ENCODE measurements at places on chromosomes 5 and 9.

- no peak for DNase-seq
Measured at GRCh38 chr5:151721812-151722391, 35.2 kb upstream of the SPARC start.

DNA sequence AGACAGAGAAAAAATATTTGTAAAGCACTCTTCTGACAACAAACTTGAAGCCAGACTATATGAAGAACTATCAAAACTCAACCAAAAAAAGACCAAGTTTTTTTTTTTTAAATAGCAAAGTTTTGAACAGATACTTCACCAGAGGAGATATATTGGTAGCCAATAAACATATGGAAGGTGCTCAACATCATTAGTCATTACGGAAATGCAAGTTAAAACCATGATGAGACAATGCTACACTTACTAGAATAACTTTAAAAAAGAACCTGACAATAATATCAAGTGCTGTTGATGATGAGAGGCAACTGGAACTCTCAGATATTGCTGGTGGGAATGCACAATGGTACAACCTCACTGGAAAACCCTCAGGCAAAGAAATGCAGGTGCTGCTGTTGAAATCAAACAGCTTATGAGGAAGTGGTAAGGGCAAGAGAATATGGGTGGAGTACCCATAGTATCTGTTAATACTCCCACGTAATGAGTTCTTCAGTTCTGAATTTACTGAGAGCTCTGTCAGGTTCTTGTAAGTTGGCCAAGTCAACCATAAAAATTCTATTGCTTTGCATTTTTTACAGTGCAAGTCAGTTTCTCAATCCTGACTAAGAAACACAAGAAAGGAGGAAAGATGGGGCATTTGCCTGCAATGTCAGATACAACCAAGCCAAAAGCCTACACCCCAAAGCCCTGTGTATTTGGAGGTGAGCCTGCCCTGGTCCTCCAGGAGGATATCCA is 87.3 kb upstream of the GNAQ start:
- DNase-seq, result peak; percentile 61

DNA sequence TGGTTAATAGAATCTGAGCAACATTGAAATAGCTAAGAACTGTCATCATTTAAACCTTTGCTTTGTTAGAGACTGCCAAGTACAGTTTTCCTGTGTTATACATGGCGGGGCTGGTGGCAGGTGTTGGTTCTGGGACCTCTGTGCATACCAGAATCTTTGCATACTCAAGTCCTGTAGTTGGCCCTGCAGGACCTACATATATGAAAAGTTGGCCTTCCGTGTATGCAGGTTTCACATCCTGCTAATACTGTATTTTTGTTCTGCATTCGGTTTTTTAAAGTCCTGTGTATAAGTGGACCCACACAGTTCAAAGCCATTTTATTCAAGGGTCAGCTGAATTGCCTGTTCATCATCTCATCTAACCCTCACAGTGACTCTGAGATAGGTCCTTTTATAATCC is 36.4 kb downstream of the LARP1 start:
- no peak for DNase-seq

DNA sequence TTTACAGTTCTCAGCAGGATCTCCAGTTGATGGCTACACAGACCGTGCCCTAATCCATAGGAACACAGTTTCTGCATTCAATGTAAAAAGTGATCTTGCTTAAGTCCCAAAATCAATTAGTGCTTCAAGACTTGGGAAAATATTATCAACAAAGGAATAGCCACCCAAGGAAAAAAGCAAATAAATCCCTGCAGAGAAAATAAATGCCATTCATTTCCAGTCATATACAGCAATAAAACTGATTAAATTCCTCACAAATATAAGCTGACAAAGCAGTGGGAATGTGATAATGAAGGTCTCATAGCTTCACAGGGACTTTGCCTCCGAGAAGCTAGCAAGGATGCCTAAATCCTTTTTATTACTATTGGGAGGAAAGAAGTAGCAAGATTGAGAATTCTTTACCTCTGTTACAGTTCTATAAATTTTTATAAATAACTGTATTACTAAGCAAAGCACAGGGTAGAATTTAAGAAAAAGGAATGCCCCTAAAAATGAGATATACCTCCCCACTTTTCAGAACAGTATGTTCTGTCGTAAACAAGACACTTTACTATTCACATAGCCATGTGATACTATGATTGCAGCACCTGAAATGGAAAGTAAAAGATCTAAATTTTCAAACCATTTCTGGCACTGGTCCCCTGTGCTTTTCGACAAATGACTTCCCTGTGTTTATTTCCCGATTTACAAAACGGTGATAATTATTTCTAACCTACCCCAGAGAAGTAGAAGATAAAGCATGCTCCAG is 59.8 kb downstream of the ARSB start:
- no peak for DNase-seq

- peak; percentile 61 for DNase-seq
Measured at GRCh38 chr5:8756498-8757084, 789.3 kb downstream of the SEMA5A start.

- no peak for DNase-seq
Measured at GRCh38 chr5:72464071-72464470, 43.1 kb downstream of the ZNF366 start.

DNA sequence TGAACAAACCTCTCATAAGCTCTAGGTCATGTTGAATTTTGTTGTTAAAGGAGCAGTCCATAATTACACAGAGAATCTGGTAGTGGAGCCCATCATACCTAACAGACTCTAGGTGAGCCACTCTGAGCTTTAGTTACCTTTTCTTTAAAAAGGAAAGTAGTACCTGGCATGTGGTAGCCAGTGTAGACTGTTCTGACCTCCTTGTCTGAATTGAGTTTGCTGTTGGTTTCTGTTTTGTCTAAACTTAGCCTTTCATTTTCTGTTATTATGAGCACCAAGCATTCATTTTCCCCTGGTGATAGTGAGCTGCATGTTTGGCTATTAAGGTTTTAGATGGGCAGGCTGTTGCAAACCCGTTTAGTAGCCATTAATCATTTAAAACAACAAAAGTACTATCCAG is 112.2 kb downstream of the MAST4 start:
- no peak for DNase-seq

DNA sequence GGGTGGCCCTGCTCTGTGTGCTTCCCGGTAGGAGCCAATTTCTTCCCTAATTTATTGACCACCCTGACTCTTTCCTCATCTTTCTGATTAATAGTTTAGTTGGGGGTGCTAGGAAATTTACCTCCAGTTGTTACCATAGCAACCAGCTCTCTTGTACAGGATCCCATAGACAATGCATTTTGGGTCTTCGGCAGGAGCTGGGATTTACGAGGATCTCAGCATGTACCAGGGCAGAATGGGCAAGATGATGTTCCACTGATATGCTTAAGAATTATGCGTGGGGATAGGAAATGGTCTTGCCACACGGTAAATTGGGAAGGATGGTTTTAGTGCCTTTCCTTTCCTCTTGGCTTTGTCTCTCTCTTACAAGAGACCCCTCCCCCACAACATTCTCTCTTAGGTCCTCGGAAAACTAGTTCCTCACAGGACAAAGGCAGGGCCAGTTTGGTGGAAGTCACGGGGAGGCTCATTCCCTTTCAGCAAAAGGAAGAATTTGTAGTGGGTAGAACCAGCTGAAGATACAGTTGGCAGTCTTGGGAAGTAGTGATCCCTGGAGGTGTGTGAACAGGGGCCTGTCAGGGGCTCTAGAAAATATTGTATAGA is 133.4 kb upstream of the SHB start:
- DNase-seq, result no peak

GRCh38 chr5:11801061-11801460 is 103.2 kb downstream of the CTNND2 start:
- DNase-seq, result no peak

DNA sequence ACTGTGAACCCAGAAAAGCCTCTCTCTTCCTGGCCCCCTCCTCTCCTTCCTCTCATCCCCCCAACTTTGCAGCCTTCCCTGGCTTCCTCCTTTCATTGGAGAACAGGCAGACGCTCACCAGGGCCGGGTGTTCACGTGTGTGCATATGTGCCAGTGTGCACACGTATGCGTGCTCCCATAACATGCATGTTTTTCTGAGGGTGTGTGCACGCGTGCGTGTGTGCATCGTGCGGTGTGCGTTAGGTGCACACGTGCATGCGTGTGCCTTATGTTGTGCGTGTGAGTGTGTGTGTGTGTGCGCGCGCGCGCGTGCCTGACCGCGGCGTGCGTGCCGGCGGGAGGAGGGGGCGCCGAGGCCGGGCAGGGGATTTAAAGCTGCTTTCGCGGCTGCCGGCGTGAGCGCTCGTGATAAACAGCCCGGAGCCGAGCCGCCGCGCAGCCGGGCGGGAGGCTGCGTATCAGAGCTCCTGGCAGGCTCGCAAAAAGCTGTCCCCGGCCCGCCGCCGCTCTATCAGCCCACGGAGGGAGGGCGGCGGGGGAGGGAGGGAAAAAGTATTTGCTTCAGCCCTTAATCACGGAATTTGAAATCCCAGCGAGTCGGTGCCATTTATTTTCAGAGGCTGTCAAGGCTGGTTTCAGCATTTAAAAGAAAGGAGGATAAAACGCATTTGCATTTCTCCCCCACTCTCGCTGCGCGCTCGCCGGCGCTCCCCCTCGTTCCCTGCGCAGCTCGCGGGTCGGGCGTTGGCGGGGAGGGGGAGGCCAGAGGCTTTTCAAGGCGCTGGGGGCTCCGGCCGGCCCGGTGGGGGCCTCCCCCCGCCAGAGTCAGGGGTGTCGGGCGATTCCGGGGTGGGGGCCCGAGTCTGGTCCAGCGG is 183.9 kb downstream of the C9orf50 start:
- DNase-seq, result peak; percentile 47

DNA sequence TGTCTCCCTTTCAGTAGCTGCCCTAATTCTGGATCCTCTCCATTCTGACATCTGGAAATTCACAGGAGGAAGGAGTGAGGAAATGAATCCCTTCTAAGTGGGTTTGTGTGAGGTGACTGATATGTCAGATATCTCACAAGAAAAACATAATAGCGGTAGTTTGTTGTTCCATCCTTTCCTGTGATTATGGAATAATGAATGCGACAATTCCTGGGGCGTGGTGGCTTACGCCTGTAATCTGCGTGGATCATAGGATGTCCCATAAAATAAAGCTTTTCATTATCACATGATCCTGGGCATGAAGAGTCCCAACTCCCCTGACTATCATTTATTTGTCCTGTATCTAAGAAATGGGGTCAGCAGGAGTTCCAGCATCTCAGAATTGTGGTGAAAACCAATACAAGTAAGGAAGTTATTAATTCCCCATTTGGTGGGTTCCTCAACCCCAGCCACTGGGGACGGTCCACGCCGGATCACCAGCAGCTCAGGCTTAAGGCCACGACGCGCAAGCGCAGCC is 375 bp upstream of the C5orf24 start:
- peak; percentile 48 for DNase-seq

DNA sequence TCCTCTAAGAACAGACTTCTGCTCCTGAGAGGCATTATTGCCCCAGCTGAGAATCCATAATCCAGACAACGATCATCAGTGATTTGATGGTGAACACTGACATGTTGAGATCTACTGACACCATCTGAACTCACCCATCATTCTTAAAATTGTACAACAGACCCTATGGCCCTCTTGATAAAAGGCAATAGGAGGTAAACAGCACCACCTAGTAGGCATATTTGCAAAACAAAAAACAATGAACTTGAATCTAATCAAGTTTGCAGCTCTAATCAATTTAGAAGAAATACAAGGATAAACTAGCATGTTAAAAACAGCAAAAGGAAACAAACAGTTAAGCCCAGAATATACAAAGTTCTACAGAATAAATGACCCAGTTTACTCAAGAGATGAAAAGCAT is 89.6 kb downstream of the SFXN1 start:
- DNase-seq, result no peak

GRCh38 chr5:1378096-1378495 is 33.2 kb upstream of the CLPTM1L start:
- no peak for DNase-seq

- DNase-seq, result no peak
Measured at GRCh38 chr5:56746553-56747339, 68.6 kb upstream of the MAP3K1 start.

- DNase-seq, result no peak
Measured at GRCh38 chr5:80487444-80487828, 464 bp upstream of the FAM151B start.

DNA sequence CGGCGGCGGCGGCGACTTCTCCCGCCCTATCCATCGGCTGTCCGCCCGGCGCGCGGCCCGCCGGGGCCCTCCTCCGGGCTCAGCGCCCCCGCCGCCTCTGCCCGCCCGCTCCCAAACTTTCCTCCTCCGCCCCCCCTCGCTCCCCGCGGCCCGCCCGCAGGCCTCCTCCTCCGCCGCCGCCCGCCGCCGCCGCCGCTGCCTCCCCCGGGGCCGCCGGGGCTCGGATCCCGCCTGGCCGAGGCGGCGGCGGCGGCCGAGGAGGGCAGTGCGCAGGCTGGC is 460 bp upstream of the PBX3 start:
- DNase-seq, result no peak

- DNase-seq, result no peak
Measured at GRCh38 chr9:91180240-91180929, 181.3 kb downstream of the AUH start.

DNA sequence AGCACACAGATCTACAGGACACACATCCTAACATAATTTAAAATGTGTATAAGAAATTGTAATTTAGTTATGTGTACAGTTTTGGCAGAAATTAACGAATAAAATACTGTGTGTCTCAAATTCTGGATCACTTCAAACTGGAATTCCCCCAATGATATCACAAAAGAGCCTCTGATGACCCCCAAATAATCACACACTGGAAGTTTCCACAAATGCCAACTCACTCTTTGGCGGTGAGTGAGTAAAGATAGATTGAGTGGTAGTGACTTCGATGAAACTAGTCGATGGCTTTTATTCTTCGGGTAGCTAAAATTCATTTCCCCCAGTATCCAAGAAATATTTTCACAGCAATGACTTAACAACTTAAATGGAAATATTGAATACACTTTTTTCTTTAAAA is 2.2 kb downstream of the ZNF366 start:
- no peak for DNase-seq

- no peak for DNase-seq
Measured at GRCh38 chr5:102932781-102933180, 177.7 kb downstream of the PAM start.

DNA sequence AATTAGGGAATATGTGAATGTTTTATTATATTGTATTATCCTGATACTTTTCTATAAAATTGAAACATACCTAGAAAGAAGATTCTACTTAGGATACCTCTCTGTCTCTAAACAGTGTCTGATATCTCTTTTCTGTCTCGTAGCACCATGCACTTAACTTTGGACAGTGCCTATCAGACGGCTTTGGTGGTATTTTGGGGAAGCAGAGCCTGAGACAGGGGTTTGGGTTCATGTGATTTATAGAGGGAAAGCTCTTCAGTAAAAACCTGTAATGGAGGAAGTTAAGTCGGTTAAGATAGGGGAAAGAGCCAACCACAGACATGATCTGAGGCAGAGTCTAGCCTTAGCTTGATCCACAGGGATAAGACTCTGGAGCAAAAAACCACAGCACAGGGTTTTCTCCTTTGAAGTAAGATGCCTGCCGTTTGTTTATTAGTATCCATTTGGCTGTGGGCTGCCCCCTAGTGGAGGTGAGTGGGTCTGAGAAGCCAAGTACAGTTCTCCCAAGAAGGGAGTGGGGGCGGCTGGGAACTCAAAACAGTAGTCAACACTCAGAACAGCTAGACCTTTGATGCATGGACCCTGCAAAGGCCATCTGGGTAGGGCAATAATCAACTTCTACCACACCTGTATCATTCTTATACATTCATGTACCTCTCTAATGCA is 141.2 kb upstream of the ASTN2 start:
- peak; percentile 53 for DNase-seq

- DNase-seq, result no peak
Measured at GRCh38 chr9:72755836-72756235, 197.0 kb downstream of the ALDH1A1 start.

Data from EL (cell line).